ENCODE measurements at places on chromosomes 12 and 14. TPM values are rescaled to one million over a fixed set of nuclear protein-coding genes. Genes with fewer than 3 reads are reported as not detected.

The REP15 gene
- total RNA-seq = 4.7 TPM

The CAPZA3 gene
- total RNA-seq = not detected

The HOXC10 gene
- total RNA-seq = not detected

The CAPS2 gene
- total RNA-seq = 14.7 TPM

The KRT8 gene
- total RNA-seq = not detected

The RABGGTA gene
- total RNA-seq = 30.7 TPM

The DYNLL1 gene
- total RNA-seq = 231 TPM

The RBP5 gene
- total RNA-seq = not detected

The HOXC5 gene
- not detected for total RNA-seq

The ARMH4 gene
- 131 TPM for total RNA-seq

The RNASE4 gene
- 2.2 TPM for total RNA-seq

The ZDHHC22 gene
- total RNA-seq = 14.7 TPM

The IQSEC3 gene
- total RNA-seq = 11.9 TPM

The KRT5 gene
- total RNA-seq = not detected

The CD163 gene
- total RNA-seq = 0.94 TPM

The DAZAP2 gene
- 80.1 TPM for total RNA-seq

The FBXO21 gene
- total RNA-seq = 149 TPM

The TSPAN19 gene
- total RNA-seq = 1.3 TPM

The KRT71 gene
- not detected for total RNA-seq

The GNG2 gene
- total RNA-seq = 342 TPM

The PXN gene
- total RNA-seq = 5.6 TPM

The OR4Q3 gene
- total RNA-seq = not detected

The CALM1 gene
- 974 TPM for total RNA-seq

The HOXC4 gene
- not detected for total RNA-seq

The RPS6KA5 gene
- 17.2 TPM for total RNA-seq

The KCNC2 gene
- 19.7 TPM for total RNA-seq

The NUAK1 gene
- 43.2 TPM for total RNA-seq

The DDN gene
- total RNA-seq = 5.3 TPM

The CLEC12A gene
- not detected for total RNA-seq

The RNASE1 gene
- total RNA-seq = 7.8 TPM

The CLEC9A gene
- total RNA-seq = not detected

The CD69 gene
- total RNA-seq = not detected

The LMNTD1 gene
- total RNA-seq = not detected

The LMO3 gene
- total RNA-seq = 492 TPM

The SLC15A5 gene
- not detected for total RNA-seq

The ASB2 gene
- total RNA-seq = not detected

The FGF23 gene
- total RNA-seq = not detected

The TMPRSS12 gene
- not detected for total RNA-seq

The APOF gene
- total RNA-seq = not detected

The CCDC91 gene
- 76.4 TPM for total RNA-seq

Measured in parietal lobe (tissue), 2 donors.